HepG2 (cell line): ENCODE measurements at places on chromosomes 6 and 20. TPM values are rescaled to one million over a fixed set of nuclear protein-coding genes. Genes with fewer than 3 reads are reported as not detected.

- peak overlapping the region; percentile 63 for H3K4me3 ChIP-seq
- peak; percentile 96 for DNase-seq
- H3K27me3 ChIP-seq = no peaks in the 10 kb centered on the region
Observed at GRCh38 chr20:31595654-31596411, 9.3 kb upstream of the ID1 start.

DNA sequence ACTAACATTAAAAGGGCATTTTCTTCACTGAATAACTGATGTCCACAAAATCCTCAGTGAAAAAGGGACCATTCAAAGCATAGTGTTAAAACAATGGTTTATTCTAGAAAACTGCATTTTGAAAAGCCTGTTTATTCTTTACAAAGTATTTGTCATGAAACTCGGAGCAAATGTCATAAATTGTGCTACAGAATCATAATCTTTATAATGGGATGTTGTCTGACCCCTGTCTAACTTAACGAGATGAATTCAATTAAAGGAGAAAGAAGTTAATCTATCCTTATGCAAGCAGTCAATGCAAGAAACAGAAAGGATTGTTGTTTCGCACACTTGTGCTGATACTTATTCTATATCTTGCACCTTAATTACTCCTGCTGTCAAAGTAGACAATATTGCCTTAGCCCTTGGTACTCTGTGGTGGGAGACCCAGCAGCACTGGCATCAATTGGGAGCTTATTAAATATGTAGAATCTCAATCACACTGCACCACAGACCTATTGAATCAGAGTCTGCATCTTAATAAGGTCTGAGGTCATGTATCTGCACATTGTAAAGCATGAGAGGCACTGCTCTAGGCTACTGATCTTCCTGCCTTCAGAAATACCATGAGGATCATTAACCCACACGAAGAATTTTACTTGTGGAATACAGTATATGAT lies 708.3 kb downstream of the HDGFL1 start:
- H3K36me3 ChIP-seq = no peaks in the 10 kb centered on the region
- H3K27ac ChIP-seq = no peak overlapping the region
- H3K4me1 ChIP-seq = no peaks in the 10 kb centered on the region
- DNase-seq = no peak
- no peak overlapping the region for H3K4me3 ChIP-seq

- no peaks in the 10 kb centered on the region for H3K36me3 ChIP-seq
- H3K27ac ChIP-seq = no peak overlapping the region
- H3K27me3 ChIP-seq = peaks cover 4% of the 10 kb centered on the region; the same call in 2 of the 3 replicates
- H3K4me3 ChIP-seq = no peak overlapping the region
- DNase-seq = no peak
Observed at GRCh38 chr20:1505871-1506270, 14.7 kb upstream of the SIRPB2 start.

DNA sequence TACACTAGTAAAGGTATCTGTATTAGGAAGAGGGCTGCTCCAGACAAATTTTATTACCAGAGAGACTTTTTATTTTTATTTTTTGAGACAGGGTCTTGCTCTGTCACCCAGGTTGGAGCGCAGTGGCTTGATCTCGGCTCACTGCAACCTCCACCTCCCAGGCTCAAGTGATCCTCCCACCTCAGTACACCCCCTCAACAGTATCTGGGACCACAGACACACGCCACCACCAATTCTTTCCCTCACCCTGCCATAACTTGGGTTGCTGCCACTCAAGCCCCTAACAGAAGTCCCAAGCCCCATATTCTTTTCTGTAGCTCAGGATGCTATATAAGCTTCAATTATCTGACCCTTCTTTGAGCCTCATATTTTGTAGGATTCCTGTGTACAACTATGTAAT lies 6.9 kb downstream of the BCL2L1 start:
- H3K4me1 ChIP-seq = peaks cover 99% of the 10 kb centered on the region
- peak overlapping the region; percentile 38 for H3K27ac ChIP-seq
- no peaks in the 10 kb centered on the region; the same call in 2 of the 3 replicates for H3K27me3 ChIP-seq
- DNase-seq = no peak
- peak overlapping the region; percentile 45; the same call in 1 of the 2 replicates for H3K4me3 ChIP-seq

DNA sequence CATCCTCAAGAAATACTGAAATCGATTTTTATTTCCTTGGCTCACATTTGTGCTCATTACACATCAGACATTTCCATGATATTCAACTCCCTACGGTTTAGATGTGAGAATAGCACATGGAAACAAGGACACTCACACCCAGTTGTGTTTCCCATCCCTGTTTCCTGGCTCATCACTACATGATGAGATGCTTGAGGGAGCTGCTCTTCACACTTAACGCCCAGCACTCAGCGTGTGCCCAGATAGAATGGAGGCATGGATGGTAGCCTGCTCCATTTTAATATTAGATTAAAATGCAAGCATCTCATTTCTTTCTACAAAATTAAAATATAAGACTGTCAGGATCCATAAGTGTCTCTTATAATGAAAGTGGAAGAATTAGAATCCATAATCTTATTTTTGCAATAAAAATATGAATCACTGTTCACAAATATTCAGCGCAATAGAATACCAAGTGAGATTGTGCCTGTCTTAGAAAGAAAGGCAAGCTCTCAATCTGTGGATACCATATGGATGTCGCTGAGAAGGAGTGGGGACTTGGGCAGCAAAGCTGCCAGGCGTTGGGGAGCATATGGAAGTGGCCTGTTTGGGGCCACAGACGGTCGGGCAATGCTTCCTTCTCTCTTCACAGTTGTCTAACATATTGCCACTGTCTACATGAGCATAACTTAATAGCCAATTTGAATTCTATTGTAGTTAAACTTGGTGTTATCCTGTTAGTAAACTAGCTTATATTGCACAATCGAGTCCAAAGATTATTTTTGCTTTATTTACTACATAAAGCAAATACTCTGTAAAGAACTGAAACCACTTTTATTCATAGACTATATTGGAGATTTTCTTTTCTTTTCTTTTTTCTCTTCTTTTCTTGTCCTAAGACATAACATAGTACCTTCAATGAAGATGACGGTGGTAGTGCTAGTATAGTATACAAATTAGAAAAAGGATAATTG lies 206.8 kb upstream of the QKI start:
- H3K36me3 ChIP-seq = no peaks in the 10 kb centered on the region
- no peak overlapping the region for H3K27ac ChIP-seq
- peaks cover 13% of the 10 kb centered on the region; the same call in 2 of the 3 replicates for H3K27me3 ChIP-seq
- no peaks in the 10 kb centered on the region for H3K4me1 ChIP-seq
- H3K4me3 ChIP-seq = no peak overlapping the region
- DNase-seq = no peak

Gene LPA
- not detected in 2 replicates for total RNA-seq

Gene HLA-DQA1
- not detected in 2 replicates for total RNA-seq

Gene COL9A3
- total RNA-seq = 53.3 and 204 TPM in 2 replicates

Gene ZHX3
- 11.7 and 13.0 TPM in 2 replicates for total RNA-seq
